Occipital lobe (tissue), 3 donors: ENCODE measurements at places on chromosomes 7 and 10.

DNA sequence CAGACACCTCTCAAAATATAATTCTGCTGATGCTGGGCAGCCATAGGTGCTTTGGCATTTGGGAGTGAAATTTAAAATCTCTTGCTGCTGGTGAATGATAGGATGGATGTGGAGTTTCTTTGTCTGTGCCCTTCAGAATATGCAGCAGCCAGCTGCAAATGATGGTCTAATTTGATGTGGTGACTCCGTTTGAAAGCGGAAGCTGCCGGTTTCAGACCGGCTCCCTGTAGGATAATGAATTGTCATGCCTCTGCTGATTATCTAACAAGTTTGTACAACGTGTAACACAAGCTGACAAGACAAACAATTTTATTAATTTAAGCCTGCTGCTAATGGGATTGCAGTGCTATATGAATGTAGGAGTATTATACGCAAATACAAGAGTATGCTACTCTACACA is 103.5 kb downstream of the SND1 start:
- DNase-seq = no peak

- DNase-seq = no peak
These were observed 51.7 kb downstream of the PROSER2 start for GRCh38 chr10:11874568-11875493.

DNA sequence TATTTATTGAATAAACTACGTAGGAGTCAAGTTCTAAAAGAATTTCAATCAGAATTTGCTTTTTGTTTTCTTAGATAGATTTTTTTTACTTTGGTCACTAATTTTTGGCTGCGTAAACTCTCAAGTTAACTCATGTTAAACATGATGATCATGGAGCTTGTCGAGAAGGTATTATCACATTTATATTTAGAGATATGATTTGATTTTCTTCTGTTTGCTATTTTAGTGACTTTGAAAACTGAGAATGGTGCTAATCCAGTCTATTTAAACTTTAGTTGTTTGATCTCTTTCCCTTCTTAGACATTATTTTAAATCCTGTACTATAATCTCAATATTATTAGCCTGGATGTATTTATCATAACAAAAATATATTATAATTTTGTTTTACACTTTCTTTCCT is 179.4 kb upstream of the SEMA3C start:
- no peak for DNase-seq

- DNase-seq = no peak
These were observed 2.4 kb upstream of the ABRAXAS2 start for GRCh38 chr10:124799211-124799610.

GRCh38 chr7:21782996-21783395 is 162.7 kb downstream of the CDCA7L start:
- no peak for DNase-seq

- DNase-seq = no peak
These were observed 9.4 kb downstream of the CPXM2 start for GRCh38 chr10:123882177-123882576.

DNA sequence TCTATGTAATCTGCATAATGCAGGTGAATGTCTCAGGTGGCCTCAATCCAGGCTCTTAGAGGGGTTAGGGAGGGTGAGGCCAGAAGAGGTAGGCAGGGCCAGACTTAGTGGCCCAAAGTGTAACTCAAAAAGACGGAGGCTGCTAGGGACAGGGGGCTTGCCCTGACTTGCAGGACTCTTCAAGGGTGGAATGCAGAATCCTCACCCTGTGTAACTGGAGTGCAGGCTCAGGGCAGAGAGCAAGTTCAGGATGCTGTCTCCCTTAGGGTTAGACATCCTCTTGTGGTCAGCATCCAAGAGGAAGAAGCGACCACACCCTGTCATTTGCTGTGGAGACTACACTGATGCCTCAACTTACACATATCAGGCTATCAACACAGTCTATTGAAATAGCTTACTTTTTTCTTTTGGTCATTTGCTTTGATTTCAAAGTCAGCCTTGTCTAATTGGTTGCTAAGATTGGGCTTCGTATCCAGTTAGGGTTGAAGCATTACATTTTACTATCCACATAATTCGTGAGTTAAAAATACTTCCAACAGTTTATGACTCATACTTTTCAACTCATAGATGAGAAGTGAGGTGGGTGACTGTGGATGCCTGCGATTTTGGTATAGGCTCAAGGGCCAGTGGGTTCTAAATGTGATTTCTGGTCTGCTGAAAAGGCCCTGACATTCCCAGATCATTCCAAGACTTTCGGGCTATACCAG is 563.6 kb downstream of the SUGCT start:
- no peak for DNase-seq

DNA sequence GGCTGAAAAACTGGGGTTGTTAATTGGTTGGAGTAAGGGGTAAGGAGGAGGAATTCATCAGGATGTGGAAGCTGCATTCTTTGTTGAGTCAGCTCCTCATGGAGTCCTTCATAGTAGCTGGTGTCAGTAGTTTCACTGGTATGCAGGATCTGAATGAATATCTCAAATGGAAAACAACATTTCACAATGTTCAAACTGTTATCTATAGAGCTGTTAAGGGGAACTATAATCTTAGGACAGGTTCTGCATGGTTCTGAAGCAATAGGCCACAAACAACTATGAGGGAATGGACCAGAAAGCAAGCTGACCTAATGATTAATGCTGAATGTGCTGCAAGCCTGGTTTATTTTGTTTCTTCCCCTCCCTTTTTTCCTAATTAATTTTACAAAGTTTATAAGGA is 225.8 kb downstream of the IPMK start:
- no peak for DNase-seq

GRCh38 chr10:29304264-29304994 is 15.6 kb downstream of the LYZL1 start:
- peak; percentile 29 for DNase-seq

DNA sequence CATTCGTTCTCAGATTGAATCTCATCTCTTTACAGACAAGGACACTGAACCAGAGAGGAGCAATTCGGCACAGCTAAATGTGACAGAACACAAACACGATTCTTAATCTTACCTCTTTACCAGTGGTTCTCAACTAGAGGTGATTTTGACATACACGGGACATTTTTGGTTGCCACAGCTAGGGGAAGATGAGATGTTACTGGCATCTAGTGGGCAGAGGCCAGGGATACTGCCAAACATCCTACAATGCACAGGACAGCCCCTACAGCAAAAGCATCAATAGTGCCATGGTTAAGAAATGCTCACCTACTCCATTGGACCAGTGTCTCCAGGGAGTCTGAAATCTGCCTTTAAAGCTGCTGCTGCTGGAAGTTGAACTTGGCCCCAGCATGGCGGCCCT is 27.3 kb downstream of the PDE1C start:
- DNase-seq = no peak

DNA sequence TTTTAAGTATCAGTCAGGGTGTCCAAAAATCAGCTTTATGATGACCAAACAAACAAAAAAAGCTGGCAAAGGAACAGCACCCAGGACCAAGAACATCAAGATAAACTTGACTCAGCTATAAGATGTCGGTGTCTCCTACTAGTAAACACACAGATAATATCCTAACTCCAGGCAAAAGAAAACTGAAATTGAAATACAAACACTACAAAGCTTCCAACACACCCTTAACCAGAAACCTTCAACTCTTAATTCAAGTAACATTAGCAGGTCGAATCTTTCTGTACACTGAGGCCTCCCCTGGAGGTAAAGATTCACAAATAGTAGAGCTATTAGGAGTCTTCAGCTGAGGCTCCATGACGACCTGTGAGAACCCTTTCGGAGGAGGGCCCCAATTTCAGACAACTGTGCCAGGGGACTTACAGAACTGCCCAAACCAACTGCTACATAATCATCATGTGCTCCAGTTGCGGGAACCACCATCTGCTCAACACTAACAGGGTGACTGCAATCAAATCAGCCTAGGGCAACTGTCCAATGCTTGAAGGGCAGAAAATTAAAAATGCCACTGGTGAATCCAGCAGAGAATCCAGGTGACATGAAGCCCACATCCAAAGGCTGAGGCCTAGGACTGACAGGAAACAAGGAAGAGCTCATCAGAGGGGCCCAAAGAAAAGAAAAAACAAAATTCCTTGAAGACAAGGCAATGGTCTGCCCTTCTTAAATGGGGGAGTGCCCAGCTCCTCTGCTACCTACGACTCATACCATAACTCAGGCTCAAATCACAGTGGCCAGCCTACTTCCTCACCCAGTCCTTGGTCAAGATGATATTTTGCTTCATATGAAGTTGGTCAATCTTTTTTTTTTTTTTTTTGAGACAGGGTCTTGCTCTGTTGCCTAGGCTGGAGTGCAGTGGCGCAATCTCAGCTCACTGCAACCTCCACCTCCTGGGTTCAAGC is 20.0 kb downstream of the XPNPEP1 start:
- no peak for DNase-seq

DNA sequence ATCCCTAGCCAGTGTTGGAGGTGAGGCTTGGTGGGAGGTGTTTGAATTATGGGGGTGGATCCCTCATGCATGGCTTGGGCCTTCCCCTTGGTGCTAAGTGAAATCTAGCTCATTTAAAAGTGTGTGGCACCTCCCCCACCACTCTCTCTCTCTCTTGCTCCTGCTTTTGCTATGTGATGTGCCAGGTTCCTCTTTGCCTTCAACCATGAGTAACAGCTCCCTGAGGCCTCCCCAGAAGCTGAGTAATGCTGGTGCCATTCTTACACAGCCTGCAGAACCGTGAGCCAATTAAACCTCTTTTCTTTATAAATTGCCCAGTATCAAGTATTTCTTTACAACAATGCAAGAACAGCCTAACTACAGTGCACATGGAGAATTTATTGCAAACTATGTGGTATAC is 188.8 kb upstream of the POT1 start:
- DNase-seq = no peak

GRCh38 chr10:57161157-57161556 is 800.1 kb upstream of the ZWINT start:
- DNase-seq = no peak

GRCh38 chr10:122504610-122504950 is 43.2 kb downstream of the HTRA1 start:
- DNase-seq = peak; percentile 87

DNA sequence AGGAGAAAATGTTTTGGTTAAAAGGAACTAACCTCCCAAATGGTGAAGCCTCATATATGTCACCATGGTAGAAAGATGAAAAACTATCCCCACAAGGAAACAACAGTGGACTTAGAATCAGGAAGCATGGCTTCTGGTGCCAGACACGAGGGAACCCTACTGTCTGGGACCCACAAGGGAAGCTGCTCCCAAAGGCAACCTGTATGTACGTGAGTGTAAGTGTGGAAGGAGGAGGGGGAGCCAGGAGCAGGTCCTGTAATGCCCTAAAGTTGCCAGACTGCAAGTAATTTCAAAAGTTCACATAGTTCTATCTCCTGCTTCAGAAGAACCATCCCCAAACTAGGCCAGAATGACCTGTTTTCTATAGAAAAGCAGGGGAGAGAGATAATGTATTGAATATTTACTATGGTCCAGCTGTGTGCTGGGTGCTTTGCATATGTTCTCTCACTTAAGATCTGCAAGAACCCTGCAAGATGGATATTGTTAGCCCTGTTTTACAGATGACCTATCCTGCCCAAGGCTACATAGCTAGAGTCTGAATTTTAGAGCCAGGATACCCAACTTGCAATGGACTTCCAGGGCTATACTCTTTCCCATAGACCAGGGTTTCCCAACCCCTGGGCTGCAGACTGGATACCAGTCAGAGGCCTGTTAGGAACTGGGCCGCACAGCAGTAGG is 19.2 kb downstream of the DUSP5 start:
- DNase-seq = no peak

GRCh38 chr7:101238226-101239182 is 902 bp upstream of the CLDN15 start:
- DNase-seq = no peak

DNA sequence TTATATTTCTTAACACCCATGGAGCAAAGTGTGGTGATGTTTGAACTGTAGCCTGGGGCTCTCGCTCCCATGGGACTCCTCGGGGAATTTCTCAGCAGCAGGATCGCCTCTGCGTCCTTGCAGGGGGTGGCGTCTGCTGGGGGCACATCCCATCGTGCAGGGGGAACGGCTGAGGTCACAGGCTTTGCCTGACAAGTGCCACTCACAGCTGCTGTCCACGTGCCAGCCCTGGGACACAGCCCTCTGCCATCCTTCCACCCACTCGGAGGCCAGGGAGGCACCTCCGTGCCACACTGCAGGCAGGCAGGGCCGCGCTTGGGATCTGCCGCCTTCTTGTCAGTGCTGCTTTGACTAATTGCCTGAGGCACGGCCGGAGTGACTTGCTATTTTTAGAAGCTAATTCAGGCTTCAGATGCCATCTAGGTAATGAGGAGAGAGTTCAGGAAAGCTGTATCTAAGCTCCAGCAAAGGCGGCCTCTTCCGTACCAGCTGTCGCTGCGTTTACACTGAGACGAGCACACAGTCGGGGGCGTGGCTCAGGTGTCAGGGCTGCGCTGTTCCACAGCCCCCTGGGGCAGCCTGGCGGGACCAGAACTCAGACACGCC is 45.7 kb downstream of the PITRM1 start:
- DNase-seq = no peak

DNA sequence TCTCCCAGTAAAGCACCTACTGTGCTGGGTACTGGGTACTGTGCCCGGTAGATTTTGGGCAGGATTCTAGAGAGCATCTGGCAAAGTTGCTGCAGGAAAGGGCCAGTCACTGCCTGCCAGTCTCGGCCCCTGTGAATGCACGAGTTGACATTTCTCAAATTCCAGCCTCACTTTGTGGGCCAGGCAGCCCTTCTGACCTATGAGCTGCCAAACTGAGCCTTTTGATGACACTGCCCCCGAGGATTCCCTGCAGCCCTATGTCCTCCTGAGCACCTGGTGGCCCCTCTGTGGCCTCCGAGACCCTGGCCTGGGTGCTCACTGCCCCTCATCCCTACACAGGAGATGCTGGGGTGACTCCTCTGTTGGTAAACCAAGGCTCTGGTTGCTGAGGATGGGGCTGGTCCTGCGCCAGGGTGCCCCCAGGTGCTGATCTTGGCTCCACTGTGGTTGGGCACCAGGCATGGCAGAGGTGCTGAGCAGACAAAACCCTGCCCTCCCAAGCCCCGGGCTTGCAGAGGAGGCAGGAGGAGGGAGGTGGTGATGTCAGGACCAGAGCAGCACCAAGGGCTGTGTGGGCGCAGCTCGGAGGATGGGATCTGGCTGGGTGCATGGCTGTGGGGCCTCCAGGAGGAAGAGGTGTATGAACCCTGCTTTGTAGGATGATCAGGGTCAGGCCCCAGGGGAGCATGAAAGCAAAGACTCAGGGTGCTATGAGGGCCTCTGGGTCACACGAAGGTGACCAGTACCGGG is 16.2 kb downstream of the LHPP start:
- DNase-seq = no peak

DNA sequence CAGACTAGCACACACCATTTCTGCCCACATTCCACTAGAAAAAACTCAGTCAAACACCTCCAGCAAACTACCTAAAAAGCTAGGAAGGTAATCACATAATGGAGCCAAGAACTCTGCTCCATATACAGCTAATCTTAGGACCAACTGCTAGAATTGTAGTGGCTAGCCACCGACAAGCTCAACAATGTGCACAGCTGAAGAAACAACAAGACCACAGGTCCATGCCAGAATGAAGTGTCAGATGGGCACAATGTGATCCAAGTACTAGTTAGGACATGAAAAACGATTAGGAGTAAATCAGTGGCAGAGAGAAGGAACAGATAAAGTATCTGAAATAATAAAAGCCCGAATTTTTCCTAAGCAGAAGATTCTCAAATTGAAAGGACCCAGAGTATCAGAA is 38.6 kb downstream of the TMEM106B start:
- DNase-seq = no peak

GRCh38 chr10:133420028-133420427 is 4.4 kb downstream of the SPRN start:
- DNase-seq = no peak

- no peak for DNase-seq
These were observed 16.7 kb downstream of the STN1 start for GRCh38 chr10:103901299-103901698.
